ENCODE measurements at places on chromosomes 3 and 15.

DNA sequence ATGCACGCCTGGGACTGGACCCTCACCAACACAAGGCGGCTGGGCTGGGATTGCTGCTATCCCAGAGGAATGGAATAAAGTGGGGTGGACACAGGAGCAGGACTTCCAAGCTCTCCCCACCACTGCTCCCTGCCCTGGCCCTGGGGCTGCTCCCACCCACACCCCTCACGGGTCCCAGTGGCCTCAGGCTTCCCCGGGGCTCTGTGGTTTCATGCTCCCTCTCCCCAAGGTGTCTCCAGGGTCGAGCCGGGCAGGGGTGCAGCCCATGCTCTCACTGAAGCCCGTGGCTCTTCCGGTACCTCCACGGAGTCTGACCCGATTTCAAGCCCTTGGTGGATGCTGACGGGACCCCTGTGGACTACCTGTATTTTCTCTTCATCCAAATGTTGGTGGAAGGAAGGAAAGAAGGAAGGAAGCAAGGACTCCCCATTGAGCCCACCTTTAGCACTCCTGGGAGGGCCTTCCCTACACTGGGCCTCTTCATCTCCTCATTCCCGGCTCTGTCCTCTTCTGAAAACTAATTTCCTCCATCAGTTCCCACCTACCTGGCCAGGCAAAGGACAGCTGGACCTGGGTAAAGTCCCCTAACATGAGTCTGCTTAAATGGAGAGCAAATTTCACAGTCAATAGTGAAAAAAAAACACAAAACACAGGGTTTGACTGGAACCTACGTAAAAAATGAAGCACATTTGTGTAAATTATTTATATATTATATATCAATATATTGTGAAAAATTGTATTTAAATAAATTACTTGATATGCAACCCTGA lies 44.0 kb upstream of the PCSK6 start:
- DNase-seq, result no peak

- no peak for DNase-seq
Measured at GRCh38 chr15:63601704-63602185, 4.6 kb downstream of the FBXL22 start.

DNA sequence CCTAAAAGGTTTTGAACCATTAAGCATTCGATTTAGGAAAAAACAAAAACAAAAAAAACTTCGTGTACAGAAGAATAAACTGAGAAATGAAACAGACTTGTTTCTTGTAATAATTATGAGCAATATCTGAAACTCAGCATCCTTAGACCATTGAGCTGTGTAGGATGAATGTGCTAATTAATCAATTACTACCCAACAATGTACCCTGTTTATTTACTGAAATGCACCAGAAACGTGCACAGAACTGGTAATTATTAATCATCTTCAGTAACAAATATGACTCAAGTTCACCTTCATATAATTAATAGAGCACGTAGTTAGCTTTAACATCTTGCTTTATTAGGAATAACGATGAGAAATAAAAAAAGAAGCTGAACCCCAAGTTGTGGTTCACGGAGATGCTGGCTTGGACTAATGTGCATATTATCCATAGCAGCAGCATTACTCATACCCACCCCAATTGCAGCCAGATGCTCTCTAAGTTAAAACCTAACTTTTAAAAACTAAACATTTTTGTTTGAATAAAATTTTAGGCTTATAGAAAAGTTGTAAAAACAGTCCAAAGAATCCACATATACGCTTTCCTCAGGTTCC lies 10.2 kb upstream of the C15orf61 start:
- DNase-seq, result no peak

- DNase-seq, result peak; percentile 85
Measured at GRCh38 chr3:27681249-27681748, 40.8 kb downstream of the EOMES start.

GRCh38 chr3:188844096-188844495 lies 327.7 kb upstream of the TPRG1 start:
- DNase-seq, result no peak

GRCh38 chr3:154886437-154886836 lies 193.7 kb upstream of the MME start:
- no peak for DNase-seq

GRCh38 chr3:70738291-70738681 lies 425.8 kb upstream of the MDFIC2 start:
- DNase-seq, result no peak

DNA sequence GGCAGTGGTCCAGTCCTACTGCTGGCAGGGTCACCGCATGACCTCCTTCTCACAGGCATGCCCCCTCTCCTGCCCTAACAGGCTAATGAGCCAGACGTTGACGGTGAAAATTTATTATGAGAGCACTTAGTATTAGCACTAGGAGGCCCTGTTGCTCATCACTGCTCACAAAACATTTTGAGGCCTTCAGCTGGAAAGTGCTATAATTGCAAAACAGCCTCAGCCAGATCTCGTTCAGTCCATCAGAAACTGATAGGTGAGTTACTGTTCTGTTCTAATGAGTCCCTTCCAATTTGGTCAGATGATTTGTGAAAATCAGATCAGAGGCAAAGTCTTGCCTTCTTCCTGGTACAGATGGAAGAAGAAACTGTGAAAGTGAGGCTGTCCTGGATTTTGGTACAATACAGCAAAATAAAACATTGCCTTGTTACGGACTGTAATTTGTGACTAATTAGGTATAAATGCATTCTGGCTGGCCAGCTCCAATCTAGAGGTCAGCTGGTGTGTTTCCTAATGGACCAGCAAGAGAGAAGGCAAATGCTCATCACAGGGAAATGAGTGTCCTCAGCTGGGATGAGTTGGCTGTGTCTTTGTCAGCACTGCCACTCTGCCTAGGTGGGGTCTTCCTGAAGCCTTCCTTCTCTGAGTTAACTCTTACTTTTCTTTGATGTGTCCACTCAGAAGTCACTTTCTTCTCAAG lies 316.8 kb downstream of the CHST2 start:
- DNase-seq, result no peak

DNA sequence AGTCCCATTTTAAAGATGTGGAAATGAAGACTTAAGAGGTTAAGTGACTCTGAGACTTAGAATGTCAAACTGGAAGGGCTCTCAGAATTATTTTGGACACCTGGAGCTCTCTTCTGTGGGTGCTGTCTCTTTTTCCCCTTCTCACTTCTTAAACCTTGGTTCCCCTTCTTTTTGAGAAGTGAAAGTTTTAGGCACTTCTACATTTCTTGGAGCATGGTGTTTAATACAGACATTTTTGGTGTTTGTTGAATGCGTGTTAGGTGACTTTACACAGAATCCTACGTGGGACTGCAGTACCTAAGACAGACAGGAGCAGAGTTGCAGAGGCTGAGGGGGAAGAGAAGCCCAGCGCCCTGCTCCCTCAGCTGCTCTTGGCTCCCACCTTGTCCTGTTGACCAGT lies 133.3 kb downstream of the MDFIC2 start:
- DNase-seq, result no peak

GRCh38 chr15:96408591-96409183 lies 78.2 kb downstream of the NR2F2 start:
- DNase-seq, result no peak

GRCh38 chr15:68177742-68178141 lies 27.4 kb downstream of the CALML4 start:
- DNase-seq, result no peak

GRCh38 chr15:88256279-88257230 lies at the start of gene NTRK3:
Gene NTRK3 (minus strand): TSS chr15:88256739. CDS start chr15:88256153, 586 bp downstream.
- DNase-seq, result no peak

GRCh38 chr15:60219866-60220265 lies 177.9 kb downstream of the ANXA2 start:
- DNase-seq, result no peak

DNA sequence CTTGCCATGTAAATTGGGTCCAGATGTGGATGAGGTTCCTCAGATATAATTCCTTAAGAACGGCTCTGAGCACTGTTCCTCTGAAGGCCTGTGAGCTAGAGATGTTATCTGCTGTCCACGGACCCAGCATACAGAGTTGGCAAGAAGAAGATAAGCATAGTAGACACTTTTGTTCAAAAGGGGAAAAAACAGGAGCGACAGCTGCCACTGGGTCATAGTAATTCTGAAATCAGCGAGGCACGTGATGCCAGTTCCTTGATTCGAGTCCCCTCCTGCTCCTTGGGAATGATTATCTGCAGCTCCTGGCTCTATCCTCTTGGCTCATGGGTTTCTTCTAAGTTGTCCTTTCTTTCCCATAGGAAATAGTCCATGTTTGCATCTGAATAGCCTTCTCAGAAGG lies 2.5 kb upstream of the RAB7A start:
- DNase-seq, result no peak

DNA sequence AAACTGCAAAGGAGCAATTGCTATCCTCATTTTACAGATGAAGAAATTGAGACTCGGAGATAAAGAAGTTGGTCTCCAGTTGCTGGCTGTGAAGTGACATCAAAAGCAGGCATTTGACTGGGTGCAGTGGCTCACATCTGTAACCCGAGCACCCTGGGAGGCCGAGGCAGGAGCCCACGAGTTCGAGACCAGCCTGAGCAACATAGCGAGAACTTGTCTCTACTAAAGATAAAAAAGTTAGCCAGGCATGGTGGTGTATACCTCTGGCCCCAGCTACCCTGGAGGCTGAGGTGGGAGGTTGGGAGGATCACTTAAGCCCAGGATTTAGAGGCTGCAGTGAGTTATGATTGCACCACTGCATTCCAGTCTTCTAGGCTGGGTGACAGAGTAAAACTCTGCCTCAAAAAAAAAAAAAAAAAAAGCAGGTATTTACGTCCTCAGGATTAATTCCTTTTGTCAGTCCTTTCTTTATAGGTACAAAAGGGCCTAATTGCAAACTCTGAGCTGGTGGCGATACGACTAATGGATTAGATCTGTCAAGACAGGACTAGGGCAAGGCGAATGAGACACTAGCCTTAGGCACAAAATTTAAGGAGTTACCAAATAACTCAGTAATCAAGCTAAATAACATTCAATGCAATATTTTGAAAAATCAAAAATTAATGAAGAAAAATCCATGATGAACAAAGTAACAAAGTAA lies 5.9 kb upstream of the DNASE1L3 start:
- DNase-seq, result no peak

DNA sequence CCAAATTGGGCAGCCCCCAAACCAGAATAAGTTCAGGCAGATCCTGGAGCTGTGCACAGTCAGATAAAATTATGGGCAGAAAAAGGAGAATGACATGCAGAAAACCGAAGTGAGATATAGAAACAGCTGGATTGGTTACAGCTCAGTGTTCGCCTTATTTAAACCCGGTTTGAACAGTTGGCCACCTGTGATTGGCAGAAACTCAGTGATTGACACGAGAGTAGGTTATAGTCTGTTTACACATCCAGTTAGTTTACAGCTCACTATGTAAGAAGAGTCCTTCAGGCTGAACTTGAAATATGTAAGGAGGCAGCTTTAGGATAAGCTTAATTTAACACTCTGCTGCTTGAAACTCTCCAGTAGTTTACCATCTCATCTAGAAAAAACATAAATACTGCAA lies 271.6 kb upstream of the ARRDC4 start:
- no peak for DNase-seq

GRCh38 chr15:96702589-96702988 lies 372.1 kb downstream of the NR2F2 start:
- no peak for DNase-seq

DNA sequence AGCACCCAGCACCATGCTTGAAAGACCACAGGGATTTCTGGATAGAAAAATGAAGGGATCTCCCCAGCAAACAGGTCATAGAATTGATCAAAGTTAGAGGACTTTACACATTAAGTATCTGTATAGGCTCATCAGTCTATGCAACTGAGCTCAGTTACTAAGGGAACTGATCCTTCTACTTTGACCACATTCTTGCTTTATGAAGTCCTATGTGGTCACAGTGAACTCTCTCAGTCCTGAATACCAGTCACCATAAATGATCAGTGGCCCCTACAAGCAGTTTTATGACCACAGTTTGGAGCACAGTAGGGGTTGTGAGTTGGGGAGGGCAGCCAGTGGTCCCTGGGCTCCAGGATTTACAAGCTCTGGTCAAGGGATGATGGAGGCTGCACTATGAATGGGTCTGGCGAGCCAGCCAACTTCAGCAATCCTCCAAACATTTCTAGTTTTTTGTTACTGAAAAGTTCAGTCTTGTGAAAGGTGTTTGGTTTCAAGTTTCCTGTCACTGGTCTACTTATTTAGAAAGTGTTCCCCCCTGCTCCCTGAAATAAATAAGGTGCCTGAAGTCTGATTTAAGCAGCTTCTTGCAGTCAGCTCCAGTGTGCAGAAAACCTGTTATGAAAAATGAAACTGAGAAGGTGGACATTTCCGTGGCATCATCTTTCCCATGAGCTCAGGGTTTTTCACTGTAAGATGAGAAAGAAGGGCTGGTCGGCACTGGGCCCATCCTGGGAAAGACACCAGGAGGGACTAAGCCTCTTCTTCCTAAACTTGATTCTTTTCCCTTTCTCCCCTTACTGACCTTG lies 75.5 kb downstream of the DAPK2 start:
- no peak for DNase-seq

DNA sequence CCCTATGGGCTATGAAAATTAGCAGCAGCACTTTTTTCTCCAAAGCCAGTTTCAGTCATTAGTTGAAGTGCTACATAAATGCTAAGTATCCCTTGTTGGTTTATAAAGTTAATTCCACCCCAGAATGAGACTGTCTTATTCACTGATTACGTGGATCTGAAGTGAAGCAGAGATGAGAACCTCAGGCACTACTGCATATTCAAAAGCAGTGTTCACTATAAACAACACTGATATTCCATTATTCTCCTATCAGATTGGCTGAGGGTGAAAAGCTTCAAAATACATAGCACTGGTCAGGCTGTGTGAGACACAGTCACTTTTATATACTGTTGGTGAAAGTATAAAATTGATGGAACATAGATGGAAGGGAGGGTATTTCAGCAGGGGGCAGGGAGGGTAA lies 395.7 kb upstream of the RARB start:
- no peak for DNase-seq

DNA sequence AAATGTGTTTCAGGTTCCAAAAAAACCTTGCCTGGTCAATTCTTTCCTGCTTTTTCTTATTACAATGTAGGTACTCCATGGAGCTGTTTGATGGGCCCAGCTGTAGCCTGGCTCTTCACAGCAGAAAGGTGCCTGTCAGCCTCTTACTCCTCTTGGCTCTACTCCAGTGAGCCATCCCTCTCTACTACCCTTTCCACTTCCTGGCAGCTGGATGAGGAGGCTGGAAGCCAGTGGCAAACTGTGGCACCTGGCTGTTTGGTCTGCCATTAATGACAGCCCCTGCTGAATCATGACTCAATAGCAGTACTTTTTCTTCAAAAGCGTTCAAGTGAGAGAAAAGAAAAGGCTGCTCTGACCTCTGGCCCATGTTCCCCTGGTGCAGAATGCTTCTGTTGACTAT lies 618.1 kb downstream of the PYDC2 start:
- DNase-seq, result no peak

DNA sequence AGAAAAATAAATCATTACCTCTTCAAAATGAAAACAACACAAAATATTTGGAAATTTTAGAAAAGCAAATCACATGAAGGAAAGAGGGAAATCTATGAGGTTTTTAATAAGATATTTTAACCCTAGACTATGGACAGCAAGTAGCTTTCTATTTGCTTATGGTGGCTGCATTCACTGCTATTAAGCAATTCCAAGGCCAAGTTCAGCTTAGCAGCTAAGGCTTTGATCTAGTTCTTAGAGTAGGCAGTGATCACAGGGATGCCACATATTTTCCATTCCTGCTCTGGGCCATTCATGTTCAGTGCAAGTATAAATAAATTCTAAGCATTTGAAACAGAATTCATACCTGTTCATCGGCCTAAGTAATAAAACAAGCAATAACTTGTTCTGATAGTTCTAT lies 235.3 kb downstream of the CDIN1 start:
- peak; percentile 26 for DNase-seq

- no peak for DNase-seq
Measured at GRCh38 chr15:66505430-66505811, 295 bp downstream of the ZWILCH start.

All from A549 (cell line).